Fibroblast of skin of left quadriceps (primary cell): ENCODE measurements at places on chromosomes 1 and 21.

DNA sequence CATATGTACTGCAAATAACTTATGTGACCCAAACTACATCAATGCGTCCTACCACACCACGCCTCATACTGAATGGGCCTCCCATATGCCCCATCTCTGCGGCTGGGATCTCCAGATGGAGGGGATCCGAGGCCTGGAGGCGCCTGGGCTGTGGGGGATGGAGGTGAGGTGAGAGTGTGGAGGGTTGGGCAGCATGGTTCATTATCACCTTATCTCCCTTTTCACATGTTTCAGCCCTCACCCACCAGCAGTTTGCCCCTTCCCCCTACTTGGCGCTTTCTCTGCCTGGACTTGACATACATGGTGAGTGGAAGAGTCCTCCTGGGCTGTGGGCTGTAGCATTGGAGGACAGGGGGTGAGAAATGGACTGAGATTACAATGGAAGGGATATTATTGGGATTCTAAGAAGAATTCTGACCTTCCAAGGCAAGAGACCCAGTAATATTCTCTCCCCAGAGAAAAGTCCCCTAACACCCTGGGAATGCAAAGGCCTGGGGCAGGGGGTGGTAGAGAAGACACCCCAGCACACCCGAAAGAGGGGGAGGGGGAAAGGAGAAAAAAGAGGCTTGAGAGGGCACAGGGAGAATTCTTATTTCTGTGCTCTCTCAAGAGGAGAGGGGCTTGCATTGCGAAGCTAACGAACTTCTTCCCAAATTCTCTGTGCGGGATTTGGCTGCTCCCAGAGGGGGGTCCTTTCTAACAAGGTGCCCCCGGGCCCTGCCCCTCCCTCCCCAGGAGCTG lies 61.4 kb downstream of the MEF2D start:
- no peak for DNase-seq

- no peak for DNase-seq
Observed at GRCh38 chr1:1170215-1171091, 3.2 kb upstream of the TTLL10 start.

- no peak for DNase-seq
Observed at GRCh38 chr1:203091199-203091477, 5.3 kb upstream of the MYOG start.

GRCh38 chr1:169474302-169474995 lies 11.3 kb downstream of the SLC19A2 start:
- no peak for DNase-seq

DNA sequence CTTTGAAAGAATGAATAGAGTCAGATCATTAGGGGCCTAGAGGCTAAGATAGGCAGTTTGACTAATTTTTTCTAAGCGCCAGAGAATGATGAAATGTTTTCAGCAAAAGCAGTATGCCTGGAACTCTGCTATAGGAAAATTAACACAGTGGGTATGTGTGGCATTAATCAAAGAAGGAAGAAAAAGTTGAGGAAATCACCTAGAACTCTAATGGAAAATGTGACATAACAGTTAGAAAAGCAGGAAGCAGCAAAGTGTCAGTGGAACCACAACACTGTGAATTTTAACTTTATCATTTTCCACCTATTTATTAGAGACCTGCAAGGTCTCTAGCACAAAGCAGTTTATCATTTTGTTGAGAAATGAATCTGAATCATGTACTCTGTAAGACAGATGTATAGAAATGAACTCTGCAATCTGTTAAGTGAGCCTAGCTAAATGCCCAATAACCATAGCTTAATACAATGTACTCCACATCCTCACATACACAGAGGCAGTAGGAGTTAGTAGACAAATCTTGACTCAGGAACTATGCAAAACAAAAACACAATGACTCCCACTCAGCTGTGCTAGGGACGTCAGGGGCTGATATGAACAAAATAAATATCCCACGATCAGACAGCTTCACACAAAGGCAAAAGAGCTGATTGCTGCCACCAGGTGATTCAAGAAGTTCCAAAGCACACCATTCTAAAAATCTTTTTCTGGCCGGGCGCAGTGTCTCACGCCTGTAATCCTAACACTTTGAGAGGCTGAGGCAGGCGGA lies 500.7 kb upstream of the NFIA start:
- no peak for DNase-seq

DNA sequence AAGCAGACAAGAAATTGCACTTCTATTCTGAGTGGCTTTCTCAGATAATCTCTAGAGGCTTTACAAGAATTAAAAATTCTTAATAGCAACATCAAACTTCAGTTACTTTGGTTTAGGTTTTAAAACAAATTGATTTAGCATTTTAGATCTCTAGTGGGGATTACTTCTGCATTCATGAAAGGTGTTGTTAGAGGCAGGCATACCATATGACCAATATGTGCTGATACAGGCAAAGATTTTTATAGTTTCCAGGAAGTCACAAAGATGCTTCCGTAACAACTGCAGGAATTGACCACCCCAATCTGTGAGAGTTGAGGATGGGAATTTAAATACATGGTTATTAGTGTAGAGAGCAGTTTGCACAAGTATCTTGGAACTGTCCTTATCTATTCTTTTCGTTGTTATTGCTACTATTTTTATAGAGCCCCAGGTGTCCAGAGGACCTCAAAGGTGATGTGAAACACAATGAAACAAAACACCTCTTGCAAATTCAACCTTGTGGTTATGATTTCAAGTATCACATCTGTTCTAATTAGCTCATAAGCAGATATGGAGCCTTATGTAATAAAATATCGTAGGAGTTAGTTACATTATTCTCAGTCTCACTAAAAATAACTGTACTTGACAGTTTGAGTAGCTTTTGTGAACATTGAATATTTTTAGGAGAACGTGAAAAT lies 512.7 kb upstream of the ADGRL4 start:
- no peak for DNase-seq

DNA sequence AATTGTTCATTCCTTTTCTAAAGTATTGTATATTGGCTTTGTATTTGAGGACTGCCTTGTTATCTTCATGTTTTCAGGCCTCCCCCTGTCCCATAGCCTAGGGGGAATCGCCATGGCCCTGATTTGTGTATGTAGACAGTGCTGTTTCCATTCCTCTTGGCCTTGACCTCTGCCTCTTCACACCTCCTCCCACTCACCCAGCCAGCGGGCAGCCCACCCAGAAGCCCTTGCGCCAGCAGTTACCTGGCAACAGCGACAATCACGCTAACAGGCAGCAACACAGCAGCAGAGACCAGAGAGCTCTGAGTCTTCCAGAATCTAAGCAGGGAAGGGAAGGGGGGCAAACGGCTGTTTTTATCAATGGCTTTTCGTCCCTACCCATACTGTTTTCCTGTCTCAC lies 50.0 kb upstream of the NPL start:
- no peak for DNase-seq

GRCh38 chr21:37253991-37254390 lies 13.1 kb downstream of the VPS26C start:
- no peak for DNase-seq

GRCh38 chr1:193185211-193185610 lies 1.2 kb downstream of the B3GALT2 start:
- DNase-seq = no peak

DNA sequence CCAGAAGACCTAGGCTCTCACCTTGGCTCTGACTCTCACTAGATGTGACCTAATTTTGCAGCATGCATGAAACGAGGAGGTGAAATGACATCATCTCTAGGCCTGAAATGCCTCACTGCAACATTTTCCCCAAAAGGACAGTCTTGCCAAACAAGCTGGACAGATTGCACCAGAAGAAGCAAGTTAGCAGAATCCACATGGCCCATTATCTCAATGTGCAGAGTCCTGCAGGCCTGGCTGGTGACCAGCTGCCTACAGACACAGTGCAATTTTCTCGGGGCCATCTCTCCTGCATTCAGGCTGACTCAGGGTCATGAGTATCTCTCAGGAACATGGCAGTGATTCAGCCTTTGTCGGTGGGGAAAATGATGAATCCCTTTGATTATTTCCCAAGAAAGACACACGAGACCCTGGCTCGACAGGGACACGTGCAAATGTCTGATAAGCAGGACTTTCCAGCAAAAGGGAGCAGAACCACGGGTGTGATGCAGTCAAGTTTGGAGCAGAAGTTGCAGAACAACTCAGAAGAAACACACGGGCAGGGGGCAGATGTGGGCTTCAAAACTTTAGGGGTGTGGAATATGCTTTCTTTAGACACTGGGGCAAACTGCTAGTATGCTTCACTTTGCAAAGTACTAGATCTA lies 38.7 kb downstream of the TRIM67 start:
- no peak for DNase-seq

- no peak for DNase-seq
Observed at GRCh38 chr1:214670098-214670497, 67.1 kb downstream of the CENPF start.

DNA sequence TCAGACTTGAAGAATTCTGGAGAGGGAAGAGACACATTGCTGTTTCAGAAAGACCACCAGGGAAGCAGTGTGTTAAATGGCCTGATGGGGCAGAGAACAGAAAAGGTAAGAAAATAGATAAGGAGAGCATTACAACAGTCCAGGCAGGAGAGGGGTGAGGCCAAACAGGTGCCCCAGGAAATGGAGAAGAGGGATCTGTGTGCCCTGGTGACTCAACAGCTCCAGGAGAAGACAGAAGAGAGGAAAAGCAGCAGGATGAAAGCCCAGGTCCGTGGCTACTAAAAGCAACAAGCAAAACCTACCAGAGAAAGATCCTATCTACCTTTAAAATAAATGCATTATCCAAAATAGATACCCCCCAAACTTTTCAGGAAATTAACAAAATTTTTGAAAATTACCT lies 9.2 kb downstream of the TP53BP2 start:
- DNase-seq = no peak

GRCh38 chr1:27136998-27137542 lies 17.9 kb downstream of the SLC9A1 start:
- no peak for DNase-seq

DNA sequence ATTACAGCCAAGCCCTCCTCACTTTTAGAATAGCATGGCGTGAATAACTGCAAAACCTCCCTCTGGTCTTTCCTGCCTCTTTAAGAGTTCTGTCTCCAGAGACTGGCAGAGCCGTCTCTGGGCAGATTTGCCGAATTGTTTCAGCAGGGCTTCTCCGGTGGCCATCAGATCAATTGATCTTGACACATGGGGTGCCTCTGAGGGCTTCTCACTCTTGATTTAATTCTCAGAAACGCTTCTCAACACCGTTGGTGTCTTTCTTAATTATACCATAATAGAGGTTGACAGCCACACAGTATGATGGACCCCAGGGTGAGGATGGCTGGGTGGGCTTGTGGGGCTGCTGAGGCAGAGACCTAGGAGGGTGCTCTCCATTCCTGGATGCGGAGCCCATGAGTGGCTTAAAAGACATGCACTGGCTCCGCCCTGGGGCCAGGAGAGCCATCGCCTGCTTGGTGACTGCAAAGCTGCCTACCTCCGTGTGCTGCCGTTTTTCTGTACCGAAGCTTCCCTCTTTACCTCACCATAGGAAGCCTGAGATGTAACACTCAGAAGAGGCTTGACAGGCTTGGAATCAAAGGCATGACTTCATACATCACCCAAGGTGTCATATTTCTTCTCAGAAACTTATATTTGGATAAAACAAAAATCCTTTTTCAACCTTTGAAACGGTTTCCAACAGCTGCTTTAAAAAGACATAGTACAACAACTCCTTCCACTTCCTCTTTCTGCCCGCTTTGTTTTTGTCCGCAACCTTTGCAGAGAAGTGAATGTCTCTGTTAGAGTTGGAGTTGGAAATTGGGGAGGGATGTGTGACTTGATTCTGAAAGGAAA lies 82.9 kb downstream of the GALNT2 start:
- DNase-seq = no peak

- no peak for DNase-seq
Observed at GRCh38 chr1:231986631-231987336, 360.2 kb downstream of the DISC1 start.

- DNase-seq = no peak
Observed at GRCh38 chr1:93177991-93178390, 2.2 kb downstream of the TMED5 start.

GRCh38 chr1:229128066-229128608 lies 142.8 kb upstream of the RAB4A start:
- DNase-seq = no peak

GRCh38 chr1:228156515-228156881 lies 6.8 kb downstream of the GJC2 start:
- no peak for DNase-seq

- no peak for DNase-seq
Observed at GRCh38 chr1:23563003-23563402, 3.7 kb upstream of the ID3 start.

DNA sequence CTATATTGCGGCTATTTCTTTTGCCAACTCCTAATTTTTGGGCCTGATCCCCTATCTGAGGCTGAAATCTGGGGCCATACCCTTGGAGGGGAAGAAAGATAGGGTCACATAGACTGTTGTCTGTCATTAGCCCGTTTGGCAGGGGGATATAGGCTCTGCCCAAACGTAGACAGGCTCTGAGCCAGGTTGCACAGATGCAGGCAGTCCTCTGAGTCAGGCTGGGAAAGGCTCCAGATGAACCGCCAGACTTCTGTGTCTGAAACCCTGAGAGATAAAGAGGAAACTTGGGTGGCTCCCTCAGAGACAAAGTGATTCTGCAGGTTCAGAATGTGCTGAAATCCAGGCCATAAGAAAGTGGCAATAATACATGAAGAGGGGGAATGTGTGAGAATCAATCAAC lies 4.0 kb upstream of the CAP1 start:
- DNase-seq = peak; percentile 47

GRCh38 chr1:92934395-92935378 lies 26.6 kb downstream of the DIPK1A start:
- peak; percentile 99 for DNase-seq

- DNase-seq = peak; percentile 51
Observed at GRCh38 chr1:38834937-38835827, 24.4 kb downstream of the RRAGC start.

DNA sequence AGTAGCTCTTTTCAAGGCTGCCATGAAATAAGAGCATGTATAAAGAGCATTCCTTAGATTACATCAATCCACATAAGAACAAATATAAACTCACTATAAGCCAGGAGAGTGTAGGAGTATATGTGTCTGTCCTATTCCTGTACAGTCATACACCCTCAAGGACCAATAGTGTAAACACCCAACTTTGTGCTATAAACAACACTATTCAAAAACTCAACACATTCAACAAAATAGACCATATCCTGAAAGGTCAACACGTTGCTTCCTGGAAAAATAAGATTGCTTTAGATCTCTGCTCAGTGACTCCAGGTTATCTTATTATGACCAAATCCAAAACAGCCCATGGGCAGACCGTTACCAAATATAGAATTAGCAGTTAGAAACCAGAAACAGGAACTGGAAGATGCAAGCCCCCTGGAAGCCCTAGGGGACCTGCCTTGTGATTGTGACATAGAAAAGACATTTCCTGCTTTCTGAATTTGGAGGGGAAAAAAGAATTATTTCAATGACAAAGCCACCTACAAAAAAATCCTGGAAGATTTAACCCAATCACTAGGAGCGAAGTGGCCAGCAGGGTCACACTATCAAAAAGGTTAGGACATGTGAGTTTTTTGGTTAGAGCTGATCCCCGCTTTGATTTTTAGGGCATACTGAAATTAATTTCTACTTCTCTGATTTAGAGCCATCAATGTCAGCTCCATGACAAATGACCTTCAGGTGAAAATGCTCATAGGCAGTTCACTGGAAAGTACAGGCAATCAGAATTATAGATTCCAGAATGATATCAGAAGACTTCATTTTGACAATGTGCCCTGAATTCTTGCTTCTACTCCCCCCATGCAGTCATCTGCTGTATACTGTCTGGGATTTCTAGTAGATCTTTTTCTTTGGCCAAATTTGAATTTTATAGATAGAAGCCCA lies 59.9 kb downstream of the LRRC8C start:
- no peak for DNase-seq
